ENCODE measurements at places on chromosomes 6 and 20. TPM values are rescaled to one million over a fixed set of nuclear protein-coding genes. Genes with fewer than 3 reads are reported as not detected.

Gene ARG1
- total RNA-seq: 0.59 TPM

Gene TFEB
- total RNA-seq: 61.5 TPM

Gene TRIM10
- total RNA-seq: not detected

Gene TMC2
- 1.5 TPM for total RNA-seq

Gene GPSM3
- 10.2 TPM for total RNA-seq

Gene RBL1
- total RNA-seq: 8.7 TPM

Gene DYNLT2
- 3.9 TPM for total RNA-seq

Gene ANGPT4
- 0.30 TPM for total RNA-seq

Gene DLK2
- total RNA-seq: 3.3 TPM

Gene PREX1
- 91.6 TPM for total RNA-seq

Gene OR2H1
- total RNA-seq: not detected

Gene SLX4IP
- 9.1 TPM for total RNA-seq

Gene RHAG
- not detected for total RNA-seq

Gene NRSN1
- total RNA-seq: 133 TPM

Gene SH3BGRL2
- total RNA-seq: 66.2 TPM

All from dorsolateral prefrontal cortex (tissue), 122 donors.